ENCODE measurements at places on chromosomes 6 and 20. TPM values are rescaled to one million over a fixed set of nuclear protein-coding genes. Genes with fewer than 3 reads are reported as not detected.

Gene HLA-DQA1
- total RNA-seq: 0.38 TPM

Gene CRISP3
- total RNA-seq: 0.22 TPM

Gene SRSF12
- 18.0 TPM for total RNA-seq

Gene BCAS4
- total RNA-seq: 5.9 TPM

Gene GHRH
- not detected for total RNA-seq

Gene PRR18
- 0.22 TPM for total RNA-seq

Gene COL11A2
- 39.0 TPM for total RNA-seq

Gene FUT9
- total RNA-seq: 8.0 TPM

Gene ENPP3
- 1.5 TPM for total RNA-seq

Gene RIMS4
- total RNA-seq: 12.0 TPM

Gene OLIG3
- total RNA-seq: not detected

Gene UNC93A
- not detected for total RNA-seq

Gene BIRC7
- total RNA-seq: 33.8 TPM

Gene ARMH2
- total RNA-seq: not detected

Gene DLK2
- 2.6 TPM for total RNA-seq

Gene PTCHD4
- total RNA-seq: 10.0 TPM

Gene TRMT6
- 9.1 TPM for total RNA-seq

Gene KIF25
- total RNA-seq: not detected

Gene PACSIN1
- total RNA-seq: 32.2 TPM

Gene UFL1
- 43.0 TPM for total RNA-seq

Gene TOP1
- total RNA-seq: 55.6 TPM

Gene PLA2G7
- total RNA-seq: 1.9 TPM

Gene SPEF1
- 1.1 TPM for total RNA-seq

Gene CST5
- not detected for total RNA-seq

Gene C6orf47
- 19.6 TPM for total RNA-seq

Gene SYCP2
- total RNA-seq: 5.4 TPM

Gene TSHZ2
- 14.7 TPM for total RNA-seq

Gene IL17A
- total RNA-seq: not detected

Gene CFAP206
- 3.4 TPM for total RNA-seq

Gene ARFGEF3
- 11.1 TPM for total RNA-seq

Gene GABBR1
- 81.5 TPM for total RNA-seq

Gene EMILIN3
- 27.2 TPM for total RNA-seq

Gene TGM6
- not detected for total RNA-seq

Gene SLC29A1
- 18.6 TPM for total RNA-seq
